ENCODE measurements at places on chromosomes 16 and 17.

DNA sequence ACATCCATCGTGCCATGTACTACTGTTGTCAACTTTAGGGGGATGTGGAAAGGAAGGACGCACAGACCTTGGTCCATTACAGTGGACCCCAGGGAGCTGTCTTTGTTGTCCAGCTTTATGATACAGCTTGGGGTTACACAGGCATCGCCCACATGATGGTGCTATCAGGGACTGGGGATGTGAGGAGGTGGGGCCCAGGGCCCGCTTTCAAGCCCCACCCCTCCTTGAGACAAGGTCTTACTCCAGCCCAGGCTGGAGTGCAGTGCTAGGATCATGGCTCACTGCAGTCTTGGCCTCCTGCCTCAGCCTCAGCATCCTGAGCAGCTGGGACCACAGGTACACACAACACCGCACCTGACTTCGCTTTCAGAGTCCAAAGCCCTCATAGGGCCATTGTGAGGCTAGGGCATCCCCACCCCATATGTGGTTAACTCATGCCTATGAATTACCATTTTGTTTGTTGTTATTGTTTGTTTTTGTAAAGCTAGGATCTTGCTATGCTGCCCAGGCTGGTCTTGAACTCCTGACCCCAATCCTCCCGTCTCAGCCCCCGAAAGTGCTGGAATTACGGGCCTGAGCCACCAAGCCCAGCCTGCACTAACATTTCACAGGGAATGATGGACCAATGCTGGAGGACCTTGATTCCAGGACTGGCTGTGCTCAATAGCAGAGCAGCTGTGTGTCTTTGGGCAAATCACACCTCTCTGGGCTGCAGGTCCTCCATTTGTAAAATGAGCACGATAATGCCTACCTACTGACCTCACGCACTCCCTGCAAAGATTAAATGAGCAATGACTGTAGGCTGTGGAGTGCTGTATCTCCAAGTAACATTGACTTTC is 17.2 kb downstream of the ST3GAL2 start:
- DNase-seq, result no peak

GRCh38 chr17:63405741-63406261 is 40.3 kb downstream of the CYB561 start:
- no peak for DNase-seq

DNA sequence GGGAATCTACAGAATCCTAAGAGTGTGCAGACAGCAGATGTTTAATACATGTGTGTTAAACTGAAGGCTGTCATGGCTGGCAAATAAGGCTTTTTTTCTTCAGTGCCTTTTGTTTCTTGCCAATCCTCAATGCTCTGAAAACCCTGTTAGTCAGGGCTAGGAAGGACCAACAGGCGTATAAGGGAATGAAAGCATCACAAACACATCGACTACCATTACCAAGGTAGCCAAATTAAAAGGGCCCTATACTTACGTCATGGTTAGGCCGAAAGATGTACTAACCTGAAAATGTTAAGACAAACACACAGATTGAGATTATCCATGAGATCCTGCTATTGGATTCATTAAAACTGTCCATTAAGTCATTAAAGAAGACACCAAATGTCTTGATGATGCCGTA is 13.1 kb downstream of the SLC16A6 start:
- DNase-seq, result no peak

DNA sequence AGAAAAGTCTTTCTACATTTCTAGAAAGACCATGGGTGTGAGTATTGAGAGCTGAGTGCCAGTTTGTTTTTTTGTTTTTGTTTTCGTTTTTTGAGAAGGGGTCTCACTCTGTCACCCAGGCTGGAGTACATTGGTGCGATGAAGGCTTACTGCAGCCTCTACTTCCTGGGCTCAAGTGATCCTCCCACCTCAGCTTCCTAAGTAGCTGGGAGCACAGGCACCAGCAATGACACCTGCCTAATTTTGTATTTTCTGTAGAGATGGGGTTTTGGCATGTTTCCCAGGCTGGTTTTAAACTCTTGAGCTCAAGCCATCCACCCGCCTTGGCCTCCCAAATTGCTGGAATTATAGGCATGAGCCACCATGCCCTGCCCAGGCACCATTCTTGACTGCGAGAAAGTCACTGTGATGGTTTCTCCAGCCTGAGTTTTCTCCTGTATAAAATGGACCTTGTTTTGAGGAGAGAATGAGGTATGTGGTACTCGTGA is 673.8 kb downstream of the MAF start:
- no peak for DNase-seq

DNA sequence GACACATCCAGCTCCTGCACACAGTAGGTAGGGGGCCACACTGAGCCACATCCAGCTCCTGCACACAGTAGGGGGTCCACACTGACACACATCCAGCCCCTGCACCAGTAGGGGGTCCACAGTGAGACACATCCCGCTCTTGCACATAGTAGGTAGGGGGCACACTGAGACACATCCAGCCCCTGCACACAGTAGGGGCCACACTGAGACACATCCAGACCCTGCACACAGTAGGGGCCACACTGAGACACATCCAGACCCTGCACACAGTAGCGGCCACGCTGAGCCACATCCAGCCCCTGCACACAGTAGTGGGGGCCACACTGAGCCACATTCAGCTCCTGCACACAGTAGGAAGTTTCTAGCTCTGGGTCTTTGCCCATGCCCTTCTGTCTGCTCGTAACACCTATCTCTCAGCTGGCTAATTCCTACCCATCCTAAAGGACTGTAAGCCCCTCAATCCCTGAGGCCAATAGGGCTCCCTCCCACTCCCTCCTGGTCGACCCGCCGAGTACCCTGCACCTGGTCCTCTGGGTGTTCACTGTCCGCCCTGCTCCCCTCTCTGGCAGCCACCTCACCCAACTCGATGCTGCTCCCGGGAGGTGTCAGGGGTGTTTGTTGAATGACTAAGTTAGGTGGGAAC is 9.4 kb upstream of the ATP2A3 start:
- DNase-seq, result no peak

DNA sequence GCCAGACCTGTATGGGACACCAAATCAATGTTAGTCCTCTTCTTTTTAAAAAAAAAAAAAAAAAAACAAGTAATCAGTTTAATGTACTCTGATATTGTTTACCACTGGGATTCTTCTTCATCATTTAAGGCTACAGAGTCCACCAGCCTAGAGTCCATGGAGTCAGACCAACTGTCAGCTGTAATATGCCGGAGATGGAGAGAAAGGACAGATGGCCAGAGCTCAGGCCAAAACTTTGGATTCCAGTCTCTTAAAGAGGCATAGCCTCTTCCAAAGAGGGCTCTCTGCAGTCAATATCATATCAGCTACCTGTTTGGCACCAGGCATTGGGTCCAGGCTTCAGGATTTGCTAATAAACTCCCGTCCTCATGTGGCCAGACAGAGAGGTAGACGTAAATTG is 469.6 kb upstream of the HSBP1 start:
- no peak for DNase-seq
